Left cardiac atrium (tissue), 4 donors: ENCODE measurements at places on chromosomes 5 and 9.

DNA sequence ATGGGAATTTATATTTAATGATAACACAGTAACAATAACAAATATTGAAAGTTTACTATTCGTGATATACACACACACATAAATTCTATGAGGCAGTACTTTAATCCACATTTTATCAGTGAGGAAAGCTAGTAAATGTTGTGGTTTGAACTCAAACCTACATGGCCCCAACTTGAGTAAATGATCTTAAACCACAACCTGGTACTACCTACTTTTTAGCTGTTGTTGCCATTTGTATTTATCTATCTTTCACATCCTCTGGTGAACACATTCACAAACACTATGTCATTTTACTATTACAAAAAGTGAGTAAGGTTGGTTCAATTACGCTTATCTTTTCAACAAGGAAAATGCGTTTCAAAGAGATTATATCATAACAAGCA, 186.1 kb downstream of the SMC2 start:
- DNase-seq, result no peak

DNA sequence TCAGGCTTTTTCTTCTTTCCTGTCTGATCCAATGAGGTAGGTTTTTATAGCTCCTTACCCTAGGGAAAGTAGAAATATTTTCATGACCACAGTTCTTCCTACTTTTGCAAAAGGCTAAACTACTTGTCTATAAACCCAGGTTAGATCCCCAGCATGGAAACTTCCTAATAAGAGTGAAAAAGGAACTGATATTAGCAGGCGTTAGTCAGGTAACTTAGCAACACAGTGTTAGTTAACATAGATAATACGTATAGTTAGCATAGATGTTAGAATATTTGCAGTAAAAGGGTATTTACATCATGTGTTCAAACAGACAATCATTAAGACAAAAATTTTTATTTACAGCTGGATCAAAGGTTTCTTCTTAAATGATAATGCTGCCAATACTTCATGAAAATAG, 162.9 kb upstream of the DAB2 start:
- no peak for DNase-seq

GRCh38 chr5:90434116-90434714, 24.7 kb upstream of the CETN3 start:
- DNase-seq, result no peak

GRCh38 chr9:29659736-29660135, 2086.5 kb upstream of the C9orf72 start:
- DNase-seq, result no peak

- DNase-seq, result no peak
These were observed 101.2 kb downstream of the NLN start for GRCh38 chr5:65823204-65823603.

GRCh38 chr9:127030814-127031740, 91.4 kb downstream of the ANGPTL2 start:
- no peak for DNase-seq

DNA sequence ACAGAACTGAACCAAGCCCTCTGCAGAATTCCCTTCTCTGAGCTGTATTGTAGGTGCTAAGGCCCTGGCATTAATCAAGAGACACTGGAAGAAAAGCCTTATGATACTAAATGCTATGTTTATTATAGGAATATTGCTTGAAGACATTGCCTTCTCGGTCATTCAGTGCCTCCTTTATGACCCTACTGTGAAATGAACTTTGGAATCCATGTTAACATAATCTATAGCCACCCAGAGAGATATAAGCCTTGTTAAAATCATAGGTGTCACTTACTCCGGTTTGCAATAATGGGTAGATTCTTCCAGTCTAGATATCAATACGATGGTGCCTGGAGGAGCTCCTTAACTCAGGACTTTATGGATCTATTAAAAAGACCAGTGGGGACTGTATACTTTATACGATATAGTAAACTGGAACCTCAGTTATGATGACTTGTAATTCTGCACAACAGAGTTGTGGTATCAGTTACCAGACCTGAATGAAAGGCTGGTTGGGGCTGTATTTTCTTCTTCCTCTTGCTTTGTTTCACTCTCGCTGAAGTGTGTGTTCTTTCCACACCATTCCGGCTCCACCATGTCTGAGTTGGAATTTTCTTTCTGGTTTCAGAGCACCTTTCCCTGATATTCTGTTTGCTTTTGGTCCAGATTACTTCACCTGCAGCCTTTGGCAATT, 154.5 kb downstream of the DROSHA start:
- no peak for DNase-seq

DNA sequence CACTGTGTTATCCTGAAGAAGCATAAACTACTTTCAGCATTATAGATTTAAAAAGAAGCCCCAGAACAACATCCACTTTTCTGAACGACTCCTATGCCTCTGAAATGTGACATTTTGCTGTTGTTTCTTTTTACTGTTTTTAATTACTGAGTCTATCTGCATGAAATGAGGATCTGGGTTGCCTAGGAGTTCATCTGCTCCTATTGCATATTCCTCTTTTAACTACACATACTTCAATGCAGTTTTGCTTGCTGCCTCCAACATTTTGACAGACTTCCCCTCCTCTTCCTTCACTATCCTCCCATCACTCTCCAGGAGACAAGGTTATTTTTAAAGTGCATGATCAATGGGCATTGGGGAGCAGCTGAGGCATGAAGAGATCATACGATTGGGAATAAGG, 164.5 kb downstream of the TMC1 start:
- DNase-seq, result no peak

DNA sequence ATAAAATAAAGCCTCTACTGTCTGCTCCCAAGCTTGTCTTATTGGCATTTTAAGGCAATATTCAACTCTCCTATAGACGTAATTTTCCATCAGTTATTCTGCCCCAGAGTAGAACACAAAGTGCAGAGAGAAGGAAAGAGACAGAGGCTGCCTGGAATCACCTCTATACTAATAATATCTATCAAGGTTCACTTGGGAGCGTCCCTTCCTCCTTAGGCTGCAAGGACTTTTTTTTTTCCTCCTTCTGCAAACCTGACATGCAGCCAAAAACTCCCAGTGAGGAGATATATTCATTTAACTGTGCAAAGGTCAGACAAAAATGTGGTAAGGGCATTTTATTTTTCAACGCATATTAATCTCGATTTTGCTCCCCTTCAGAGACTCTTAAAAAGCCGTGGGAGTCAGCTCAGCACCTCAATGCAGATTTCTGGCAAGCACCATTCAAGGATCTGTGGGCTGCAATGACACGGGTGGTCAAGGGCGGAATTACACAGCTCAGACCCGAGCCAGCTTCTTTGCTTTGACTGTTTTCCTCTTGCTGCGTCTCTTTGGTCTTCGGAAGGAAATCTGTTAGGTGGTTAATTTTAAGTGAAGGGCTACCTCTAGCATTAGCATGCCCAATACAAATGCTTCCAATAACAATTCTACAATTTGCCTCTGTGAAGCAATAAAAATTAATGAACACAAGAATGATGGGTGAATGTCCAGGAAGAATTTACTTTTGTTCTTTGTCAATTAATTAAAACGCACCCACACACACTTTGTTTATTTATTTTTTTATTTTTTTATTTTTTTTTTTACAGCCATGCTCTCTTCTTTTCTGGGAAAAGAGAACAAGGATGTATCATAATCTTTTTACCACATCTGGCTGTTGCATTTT, 587.7 kb upstream of the GRAMD2B start:
- DNase-seq, result peak; percentile 38

- no peak for DNase-seq
These were observed 20.0 kb upstream of the ANKRD55 start for GRCh38 chr5:56253126-56253525.

DNA sequence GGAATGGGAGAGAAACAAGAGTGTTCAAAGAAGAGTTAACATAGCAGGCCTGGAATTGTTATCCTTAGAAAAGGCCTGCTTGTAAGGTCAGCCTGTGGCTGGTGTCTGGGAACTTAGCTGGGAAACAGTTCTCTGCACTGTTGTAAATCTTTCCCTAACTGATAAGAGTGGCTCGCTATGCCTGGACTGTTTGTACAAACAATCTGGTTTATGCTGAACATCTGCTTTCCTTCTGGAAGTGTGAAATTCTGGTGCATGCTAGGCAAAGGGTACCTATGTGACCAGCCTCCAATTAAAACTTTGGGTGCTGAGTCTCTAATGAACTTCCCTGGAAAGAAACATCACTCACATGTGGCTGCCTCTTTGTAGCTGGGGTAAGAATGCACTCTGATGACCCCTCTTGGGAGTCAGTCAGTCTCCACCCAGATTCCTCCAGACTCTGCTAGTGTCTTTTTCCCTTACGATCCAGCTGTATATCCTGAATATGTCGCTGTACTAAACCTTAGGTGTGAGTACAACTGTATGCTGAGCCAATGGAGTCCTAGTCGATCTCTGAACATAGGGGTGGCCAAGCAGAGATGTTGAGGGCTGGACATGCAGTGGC, 16.5 kb downstream of the SPARC start:
- no peak for DNase-seq

- no peak for DNase-seq
These were observed 15.0 kb downstream of the OR1N2 start for GRCh38 chr9:122567901-122568300.

DNA sequence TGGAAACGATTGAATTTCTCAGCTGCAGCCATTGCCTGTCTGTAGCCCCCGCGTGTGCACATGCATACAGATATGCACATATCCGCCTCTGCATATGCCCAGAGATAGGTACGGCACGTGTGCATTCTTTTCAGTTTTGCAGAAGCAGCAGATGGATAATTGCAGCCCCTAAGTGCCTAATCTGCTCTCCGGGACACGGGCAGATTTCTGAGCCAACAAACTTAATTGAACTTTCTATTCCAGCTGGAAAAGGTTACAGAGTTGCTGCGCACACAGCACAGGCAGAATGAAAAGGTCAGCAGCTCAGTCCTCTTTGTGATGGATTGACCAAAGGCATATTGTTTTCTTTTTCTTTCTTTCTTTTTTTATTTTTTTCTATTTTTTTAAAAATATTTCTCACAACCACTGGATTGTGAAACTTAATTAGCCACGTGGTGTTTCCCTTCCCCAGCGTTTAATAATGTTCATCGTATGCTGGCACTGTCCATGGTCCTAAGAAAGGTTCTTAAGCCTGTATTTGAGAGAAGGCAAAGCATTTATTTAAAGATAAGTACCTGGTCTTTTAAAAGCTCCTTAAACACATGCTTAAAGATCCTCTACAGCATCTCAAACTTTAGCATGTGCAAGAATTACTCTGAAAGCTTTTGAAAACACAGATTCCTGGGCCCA, 270.2 kb upstream of the BRINP1 start:
- no peak for DNase-seq

DNA sequence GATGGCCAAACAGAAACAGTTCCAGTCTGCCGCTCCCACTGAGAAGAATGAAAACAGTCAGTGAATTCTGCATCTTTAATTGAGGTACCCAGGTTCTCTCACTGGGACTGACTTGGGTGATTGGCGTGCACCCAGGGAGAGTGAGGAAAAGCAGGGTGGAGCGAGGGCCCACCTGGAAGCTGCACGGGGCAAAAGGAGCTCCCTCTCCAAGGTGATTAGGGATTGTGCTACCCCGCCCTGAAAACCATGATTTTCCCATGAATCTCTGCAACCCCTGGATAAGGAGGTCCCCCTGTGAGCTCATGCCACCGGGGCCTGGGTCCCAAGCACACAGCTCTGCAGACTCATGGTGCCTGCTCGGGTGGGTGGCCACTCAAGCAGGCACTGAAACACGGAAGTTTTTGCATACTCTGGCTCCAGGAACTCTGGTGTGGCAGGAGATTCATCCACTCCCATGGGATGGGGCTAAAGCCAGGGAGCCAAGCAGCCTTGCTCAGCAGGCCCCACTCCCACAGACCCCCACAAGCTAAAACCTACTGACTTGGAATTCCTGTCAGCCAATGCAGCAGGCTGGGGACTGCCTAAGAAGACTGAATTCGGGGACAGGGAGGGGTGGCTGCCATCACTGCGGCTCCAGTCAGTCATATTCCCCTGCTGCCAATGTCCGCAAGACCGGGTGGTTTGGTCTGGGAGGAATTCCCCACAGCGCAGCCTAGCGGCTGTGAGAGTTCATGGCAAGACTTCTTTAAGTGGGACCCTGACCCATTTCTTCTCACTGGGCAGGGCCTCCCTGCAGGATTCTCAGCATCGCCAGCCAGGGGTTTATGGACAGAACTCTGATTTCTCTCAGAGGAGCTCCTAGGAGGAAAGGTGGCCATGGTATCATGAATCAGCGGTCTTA, 652.2 kb upstream of the RGMB start:
- no peak for DNase-seq

- no peak for DNase-seq
These were observed 17.8 kb downstream of the ITK start for GRCh38 chr5:157198277-157198986.
